ENCODE measurements at places on chromosomes 5 and 9.

- DNase-seq: no peak
Observed at GRCh38 chr9:113619491-113620376, 156.2 kb downstream of the RGS3 start.

DNA sequence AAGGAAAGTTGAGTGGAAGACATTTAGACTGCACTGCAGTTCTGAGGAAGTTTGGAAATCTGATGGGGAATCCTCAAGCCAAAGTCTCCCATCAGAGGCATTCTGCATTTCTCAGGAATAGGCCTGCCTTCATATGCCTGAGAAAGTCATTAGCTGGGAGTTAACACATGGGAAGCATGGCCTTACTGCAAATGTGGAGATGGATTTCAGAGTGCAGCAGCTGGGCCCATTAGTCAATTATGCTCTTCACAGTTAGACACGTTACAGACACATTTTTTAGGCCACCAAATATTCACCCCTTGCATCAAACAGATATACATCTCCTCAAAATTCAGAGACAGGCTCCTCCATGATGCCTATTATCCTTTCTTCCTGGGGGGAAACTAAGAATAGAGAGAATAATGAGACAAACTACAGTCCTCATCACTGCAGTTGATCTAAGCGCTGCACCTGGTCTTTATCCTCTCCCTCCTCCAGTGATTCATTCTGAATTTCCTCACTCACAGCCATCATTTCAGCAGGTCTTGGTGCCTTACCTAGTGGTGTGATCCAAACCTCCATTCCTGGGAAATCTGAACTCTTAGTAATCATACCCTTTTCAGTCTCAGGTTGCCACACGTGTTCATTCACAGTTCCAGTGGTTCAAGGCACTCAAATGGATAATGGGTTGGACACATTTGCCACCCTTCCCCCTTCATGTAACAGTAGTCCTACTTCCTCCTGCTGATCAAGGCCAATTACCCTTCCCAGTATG is 47.9 kb upstream of the PPP2CA start:
- no peak for DNase-seq

DNA sequence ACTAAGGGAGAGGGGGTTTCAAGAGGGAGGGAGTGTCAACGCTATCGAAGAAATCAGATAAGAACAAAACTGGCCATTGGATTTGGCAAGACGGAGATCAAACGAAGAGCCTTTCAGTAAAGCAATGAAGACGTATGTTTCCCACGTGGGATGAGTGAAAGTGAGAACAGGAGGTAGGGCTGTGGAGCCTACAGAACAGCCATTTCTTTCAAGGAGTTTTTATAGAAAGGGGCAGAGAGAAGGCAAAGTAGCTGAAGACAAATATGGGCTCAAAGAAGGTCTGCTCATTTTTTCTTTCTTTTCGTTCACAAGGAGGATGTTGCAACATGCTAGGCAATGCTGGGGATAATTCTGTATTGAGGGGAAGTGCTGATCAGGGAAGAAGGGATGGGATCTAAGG is 98.3 kb downstream of the SUSD1 start:
- no peak for DNase-seq

- no peak for DNase-seq
Observed at GRCh38 chr5:35136386-35136785, 88.6 kb upstream of the AGXT2 start.

GRCh38 chr9:14301583-14302021 is 12.3 kb downstream of the NFIB start:
- DNase-seq: no peak

- no peak for DNase-seq
Observed at GRCh38 chr5:143188083-143188482, 215.4 kb downstream of the NR3C1 start.
